Left cardiac atrium (tissue), 4 donors: ENCODE measurements at places on chromosomes 16 and 17. TPM values are rescaled to one million over a fixed set of nuclear protein-coding genes. Genes with fewer than 3 reads are reported as not detected.

DNA sequence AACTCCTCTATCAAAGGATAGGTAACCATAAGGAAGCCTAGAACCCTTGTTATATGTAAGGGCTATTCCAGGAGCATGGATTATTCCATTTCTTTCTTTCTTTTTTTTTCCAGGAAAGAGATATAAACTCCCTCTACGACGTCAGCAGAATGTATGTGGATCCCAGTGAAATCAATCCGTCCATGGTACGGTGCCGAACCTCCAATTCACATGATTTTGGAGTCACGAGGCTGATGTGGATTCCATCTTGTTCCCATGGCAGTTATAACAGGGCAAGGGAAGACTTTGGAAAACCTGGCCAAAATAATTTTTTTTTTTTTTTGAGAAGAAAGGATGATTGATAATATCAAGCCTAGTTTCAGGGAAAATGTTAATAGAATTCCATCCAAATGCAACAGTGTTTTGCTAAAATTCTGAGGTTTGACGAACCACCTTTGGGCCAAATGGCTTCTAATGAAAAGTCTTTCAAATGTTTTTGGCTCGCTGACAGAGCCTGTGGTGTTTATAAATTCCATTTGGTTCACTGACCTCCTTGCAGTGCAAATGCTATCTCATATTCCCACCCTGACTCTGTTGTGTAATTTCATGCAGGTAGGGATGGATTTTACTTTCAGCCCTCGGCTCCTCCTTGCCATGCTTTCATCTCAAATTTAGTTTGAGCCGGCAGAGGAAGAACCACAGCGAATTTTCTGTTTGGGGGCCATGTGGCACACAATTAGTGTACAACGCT lies 90.0 kb downstream of the SDR42E1 start:
- DNase-seq: no peak

GRCh38 chr16:2770057-2770951 lies 6.8 kb downstream of the ELOB start:
- DNase-seq: peak; percentile 32

- peak; percentile 64 for DNase-seq
Observed at GRCh38 chr17:17710728-17711541, 29.7 kb downstream of the RAI1 start.

- no peak for DNase-seq
Observed at GRCh38 chr16:68384288-68385161, 63.8 kb downstream of the SMPD3 start.

DNA sequence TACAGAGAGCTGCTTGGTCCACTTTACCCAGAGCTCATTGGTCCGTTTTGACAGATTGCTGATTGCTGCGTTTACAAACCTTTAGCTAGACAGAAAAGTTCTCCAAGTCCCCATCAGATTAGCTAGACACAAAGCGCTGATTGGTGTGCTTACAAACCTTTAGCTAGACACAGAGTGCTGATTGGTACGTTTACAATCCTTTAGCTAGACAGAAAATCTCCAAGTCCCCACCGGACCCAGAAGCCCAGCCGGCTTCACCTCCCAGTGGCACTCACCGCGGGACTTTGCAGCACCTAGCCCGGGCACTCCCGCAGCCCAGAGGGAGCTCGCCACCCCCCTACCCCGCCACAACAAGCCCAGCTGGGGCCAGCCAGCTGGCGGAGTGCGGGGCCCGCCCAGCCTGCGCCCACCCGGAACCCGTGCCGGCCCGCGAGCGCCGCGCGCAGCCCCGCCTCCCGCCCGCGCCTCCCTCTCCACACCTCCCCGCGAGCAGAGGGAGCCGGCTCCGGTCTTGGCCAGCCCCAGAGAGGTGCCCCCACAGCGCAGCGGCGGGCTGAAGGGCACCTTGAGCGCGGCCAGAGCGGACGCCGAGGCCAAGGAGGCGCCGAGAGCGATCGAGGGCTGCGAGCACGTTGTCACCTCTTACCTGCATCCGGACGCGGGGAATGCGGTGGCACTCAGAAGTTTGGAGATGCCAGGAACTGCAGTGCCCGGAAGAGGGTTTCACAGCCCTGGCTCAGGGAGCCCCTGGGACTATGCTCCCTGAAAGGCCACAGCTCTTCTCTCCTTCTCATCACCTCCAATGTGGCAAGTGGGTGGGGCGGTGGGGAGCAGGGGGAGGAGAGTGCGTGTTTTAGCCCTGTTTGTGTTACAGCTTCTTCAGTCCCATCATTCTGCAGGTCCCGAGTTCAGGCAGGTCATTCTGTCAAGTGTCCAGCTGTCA lies 1504.5 kb downstream of the CDH11 start:
- no peak for DNase-seq

DNA sequence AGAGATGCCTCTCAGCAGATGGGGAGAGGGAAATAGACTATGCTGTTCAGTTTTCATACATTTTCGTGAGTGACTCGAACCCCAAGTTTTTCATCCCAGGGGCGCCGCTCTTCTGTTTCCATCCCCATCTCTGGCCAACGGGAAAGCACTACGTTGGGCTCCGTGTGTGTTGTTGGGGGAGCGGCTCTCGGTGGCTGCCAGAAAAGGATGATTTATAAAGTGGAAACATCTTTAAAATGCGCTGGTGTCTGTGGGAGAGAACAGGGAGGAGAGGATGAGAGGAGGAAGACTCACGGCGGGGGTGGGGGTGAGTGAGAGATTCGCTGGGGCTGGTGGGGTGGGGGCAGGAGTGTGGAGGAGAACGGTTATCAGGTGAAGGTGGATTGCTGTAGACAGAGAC lies 5.8 kb downstream of the TBX4 start:
- no peak for DNase-seq

DNA sequence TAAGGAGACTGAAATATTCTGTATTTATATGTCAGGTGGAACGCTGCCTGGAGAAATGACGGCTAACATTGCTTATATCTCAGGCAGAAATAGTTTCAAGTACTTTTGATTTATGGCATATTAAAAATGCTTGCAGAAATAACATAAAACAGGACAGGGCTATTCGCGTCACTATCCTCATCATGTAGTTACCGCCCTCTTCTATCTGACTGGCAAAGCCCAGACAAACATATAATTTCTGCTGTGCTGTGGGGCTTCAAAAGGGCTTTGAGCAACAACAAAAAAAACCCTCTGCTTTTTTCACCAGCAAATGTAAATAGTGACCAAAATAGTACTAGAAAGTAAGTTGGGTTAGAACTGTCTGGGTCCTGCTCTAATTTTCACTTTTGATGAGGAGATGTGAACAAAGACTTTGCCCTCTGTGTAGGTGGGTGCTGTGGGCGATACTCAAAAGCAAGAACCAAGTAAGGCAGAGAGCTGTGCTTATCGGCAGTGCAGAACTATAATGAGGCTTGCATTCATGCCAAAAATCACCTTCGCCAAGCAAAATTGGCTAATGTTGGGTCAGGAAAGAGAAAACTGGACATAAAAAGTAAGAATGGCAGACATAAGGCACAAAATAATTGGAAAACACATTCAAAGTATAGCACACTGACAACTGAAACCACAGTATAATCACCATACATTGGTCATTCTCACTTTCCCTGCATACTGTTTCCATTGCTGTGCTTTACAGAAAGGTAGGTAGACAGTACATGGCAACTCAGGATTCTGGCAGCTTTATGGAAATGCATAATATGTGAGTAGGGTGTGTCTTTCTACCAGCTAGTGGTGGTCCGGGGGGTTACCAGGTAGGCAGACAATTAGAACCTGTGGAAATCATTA lies 151.2 kb upstream of the AXIN2 start:
- DNase-seq: no peak

DNA sequence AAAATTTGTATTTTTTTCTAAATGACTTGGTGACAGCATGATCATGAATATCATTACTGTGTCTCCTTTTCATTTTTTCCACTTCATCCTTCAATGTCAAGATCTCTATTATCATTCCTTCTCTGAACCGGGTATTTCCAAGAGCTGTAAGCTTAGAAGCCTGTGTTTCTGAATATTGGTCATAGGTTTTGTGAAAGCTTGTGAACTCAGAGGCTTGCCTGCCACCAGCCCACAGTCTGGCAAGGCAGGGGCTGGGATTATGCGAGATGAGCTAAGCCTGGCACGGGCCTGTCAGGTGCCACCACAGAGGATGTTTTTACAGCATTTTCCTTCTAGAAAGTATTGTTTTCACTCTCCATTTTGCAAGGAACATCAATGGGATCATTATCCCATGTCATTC lies 92.8 kb downstream of the MYH10 start:
- no peak for DNase-seq

- DNase-seq: peak; percentile 52
Observed at GRCh38 chr17:39238311-39238972, 12.7 kb upstream of the STAC2 start.

- no peak for DNase-seq
Observed at GRCh38 chr16:1706386-1707192, 594 bp downstream of the MAPK8IP3 start.

Gene CLEC3A
- total RNA-seq: not detected

DNA sequence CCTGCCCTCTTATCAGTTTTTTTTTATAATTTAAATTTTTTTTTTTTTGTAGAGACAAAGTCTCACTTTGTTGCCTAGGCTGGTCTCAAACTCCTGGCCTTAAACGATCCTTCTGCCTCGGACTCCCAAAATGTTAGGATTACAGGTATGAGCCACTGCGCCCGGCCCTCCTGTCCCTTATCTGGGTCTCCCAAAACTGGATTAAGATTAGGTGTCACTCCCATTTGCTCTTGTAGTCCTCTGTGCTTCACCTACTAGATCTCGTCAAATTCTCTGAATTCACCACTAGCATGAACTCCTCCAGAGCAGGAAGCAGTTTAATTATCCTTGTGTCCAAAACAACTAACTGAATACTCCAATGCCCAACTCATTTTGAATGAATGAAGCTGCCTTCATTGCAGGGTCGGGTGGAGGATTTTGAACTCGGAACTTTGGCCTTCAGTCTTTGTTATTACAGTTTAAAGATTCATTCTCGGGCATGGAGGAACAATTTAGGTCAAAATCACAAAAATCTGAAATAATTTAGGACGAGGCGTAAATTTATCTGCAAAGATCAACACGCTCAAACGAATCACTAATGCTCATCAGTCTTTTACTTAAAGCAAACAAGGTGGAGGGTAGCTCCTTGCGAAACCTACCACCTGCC lies 802 bp upstream of the ATXN2L start:
- no peak for DNase-seq

Gene OTOP2
- not detected for total RNA-seq

GRCh38 chr16:31022544-31023251 lies 10.7 kb upstream of the STX4 start:
- DNase-seq: no peak

GRCh38 chr17:75652934-75653549 lies 13.9 kb downstream of the RECQL5 start:
- no peak for DNase-seq

DNA sequence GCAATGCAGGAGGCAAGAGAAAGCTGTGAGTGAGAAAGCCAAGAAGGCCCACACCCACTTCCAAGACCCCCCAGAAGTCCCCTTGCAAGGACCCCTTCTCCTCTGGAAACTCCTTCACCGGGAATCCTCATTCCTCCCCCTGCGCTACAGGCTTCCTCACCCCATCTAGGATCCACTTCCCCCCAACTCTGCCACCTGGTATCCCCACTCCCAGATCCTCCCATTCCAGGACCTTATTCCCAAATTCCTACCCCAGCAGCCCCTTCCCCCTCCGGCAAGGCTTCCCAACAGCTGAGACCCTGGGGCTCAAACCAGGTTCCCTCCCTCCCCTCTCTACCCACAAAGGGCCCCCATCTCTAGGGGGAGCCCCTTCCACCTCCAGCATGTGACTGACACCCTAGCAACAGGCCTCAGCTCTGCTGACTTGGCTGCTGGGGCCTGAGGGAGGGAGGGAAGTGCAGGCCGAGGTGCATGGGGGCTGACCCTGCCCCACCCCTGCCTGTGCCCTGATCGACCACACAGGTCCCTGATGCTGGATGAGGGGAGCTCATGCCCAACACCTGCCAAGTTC lies 2.1 kb downstream of the HSF4 start:
- no peak for DNase-seq

Gene CACNA1G
- total RNA-seq: 6.9 TPM

DNA sequence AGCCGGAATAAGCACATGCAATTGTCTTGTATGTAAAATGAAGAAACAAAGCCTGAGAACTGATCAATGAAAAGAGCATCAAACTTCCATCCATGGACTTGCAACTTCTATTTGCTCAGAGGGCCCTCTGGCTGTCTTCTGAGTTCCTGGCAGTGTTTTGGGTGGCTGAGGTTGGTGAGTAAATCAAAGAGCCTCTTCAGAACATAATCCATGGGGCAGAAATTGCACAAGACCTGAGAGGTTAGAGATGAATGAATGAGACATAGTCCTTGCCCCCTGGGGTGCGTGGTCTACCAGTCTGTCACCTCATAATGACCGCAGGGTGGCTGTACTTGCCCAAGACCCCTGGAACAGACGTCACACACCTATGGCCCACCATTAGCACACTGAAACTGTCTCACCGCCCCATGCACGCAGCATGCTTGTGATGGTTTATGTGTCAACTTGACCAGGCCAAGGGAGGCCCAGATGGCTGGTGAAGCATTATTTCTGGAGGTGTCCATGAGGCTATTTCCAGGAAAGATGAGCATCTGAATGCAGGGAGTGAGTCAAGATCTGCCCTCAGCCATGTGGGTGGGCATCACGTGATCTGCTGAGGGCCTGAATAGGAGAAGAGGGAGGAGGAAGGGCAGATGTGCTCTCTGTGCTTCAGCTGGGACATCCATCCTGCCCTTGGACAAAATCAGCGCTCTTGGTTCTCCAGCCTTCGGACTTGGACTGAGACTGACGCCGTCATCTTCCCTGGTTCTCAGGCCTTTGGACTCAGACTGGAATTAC lies 8.3 kb downstream of the PIK3R6 start:
- DNase-seq: no peak

- DNase-seq: no peak
Observed at GRCh38 chr16:48271728-48272127, 24.4 kb upstream of the ABCC11 start.

DNA sequence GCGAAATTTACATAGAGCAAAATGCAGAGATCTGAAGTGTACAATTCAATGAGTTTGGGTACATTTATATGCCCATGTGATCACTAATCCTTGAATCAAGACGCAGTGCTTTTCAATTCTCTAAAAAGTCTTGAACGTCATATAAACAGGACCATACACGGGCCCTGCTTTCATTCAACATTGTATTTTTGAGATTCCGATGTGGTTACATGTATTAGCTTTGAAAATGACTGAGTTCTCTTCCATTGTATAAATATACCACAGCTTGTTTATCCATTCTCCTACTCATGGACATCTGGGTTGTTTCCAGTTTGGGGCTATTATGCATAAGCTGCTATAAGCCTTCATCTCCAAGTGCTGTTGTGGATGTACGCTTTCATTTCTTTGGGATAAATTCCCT lies 45.5 kb downstream of the ZCCHC14 start:
- DNase-seq: no peak

Gene CBFA2T3
- 6.5 TPM for total RNA-seq

Gene NOL11
- 26.1 TPM for total RNA-seq

- DNase-seq: no peak
Observed at GRCh38 chr16:71369494-71369893, 11.0 kb downstream of the CALB2 start.

DNA sequence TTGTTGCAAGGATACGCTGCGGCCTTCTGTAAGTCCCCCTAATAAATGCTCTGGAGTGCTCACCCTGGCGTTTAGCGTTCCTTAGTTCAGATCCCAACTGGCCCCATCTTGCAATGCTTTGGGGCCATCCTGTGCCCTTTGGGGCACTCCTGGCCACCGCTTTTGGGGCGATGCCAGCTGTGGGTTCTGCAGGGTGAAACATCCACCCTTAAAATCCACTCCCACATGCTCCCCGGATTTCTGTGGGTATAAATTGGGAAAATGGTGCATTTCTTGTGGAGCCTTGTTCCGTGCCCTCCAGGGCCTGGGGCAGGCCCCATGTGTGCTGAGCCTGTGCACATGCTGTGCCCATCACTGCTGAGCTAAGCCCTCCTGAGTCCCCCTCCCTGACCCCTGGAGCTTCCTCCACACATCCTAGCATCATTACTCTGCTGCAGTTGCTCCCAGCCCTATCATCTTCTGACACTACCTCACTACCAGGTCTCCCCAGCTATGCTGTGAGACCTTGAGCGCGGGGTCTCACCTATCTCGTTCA lies 6.0 kb downstream of the MSRB1 start:
- DNase-seq: no peak
